ENCODE measurements at places on chromosomes 7 and 10.

GRCh38 chr10:104277785-104278184 is 8.8 kb downstream of the GSTO2 start:
- DNase-seq = no peak

DNA sequence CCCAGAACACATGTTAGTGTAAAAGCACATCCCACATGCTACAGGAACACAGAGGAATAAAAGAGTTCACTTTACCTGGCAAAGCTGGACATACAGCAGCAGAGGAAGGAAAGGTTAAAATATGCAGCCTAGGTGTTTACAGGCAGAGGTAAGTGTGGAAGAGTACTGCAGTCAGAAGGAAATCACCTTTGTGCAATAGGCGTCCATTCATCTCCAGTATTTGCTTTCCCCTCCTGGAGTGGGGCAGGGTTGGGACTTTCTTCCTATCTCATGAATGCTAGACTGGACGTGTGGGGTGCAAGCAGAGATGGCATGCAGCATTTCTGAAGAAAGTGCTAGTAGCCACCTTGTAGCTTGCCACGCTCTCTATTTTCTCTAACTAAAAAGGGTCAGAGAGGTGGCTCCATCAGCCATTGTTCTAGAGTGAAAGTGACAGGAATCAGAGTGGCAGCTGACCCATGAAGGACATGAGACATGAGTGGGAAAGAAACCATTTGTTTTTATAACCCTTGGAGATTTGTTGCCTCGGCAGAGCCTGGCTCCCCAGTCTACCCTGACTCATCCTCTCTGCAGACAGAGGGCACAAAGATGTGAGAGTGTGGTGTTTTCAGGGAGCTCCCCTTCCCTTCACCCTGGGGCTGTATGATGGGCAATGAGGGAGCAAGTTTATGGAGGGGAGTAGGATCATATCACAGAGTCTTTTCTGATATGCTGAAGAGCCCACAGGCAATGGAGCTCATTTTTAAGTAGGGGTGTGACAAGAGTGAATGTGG is 101.2 kb upstream of the SEC61G start:
- DNase-seq = no peak

DNA sequence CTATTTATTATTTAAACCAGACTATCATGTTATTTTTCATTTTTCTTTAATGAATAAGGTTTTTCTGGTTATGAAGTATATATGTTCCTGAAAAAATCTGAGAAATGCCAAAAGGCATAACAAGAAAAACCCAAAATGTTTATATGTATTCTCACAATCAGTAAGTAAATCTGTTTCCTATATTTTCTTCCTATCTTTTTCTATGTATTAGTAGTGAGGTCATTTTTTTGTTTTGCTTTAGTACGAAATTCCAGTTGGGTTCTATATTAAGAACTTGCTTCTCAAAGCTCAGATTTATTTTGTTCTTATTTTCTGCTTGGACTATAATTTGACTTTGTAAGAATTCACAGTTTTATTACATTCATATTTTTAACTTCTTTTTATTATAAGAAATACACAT is 287.5 kb upstream of the NFE2L3 start:
- DNase-seq = no peak

DNA sequence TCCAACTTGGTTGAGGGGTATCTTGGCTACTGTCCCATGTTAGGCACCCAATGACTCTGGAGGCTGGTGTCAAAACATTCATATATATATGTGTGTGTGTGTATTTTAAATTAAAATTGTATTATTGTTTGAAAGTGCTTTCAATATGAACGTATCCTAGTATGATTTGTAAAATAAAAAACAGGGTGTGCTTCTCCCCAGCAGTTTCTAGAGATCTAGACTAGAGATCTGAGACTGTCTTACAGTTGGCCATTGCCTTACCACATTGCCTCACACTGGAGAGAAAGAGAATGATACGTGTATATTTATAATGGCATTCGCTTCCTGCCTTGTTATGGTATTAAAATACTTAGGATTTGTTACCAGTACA is 1.2 kb downstream of the BAG3 start:
- DNase-seq = no peak

DNA sequence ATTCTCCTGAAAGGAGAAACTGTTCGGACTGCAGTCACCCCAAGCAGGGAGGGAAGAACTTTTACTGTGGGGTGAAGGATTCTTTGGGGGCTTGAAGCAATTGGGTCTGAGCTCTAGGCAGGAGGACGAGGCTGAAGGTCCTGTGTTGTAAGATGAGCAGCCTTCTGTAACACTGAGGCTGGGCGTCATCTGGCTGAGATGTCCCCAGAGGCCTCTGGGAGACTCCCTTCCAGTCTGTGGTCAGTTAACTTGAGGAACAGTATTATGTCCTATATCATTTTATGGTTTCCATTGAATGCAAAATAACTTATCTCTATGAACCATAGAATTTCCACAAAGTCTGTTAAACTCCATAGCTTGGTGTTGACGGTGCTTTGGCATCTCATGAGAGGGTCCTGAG is 26.3 kb downstream of the FIGNL1 start:
- no peak for DNase-seq

GRCh38 chr7:151299940-151300645 is 41.5 kb upstream of the NUB1 start:
- no peak for DNase-seq

All from activated effector memory CD4-positive, alpha-beta T cell treated with Interleukin-2 at 50 U/mL for 16 hours (primary cell).